ENCODE measurements at places on chromosomes 4 and X.

- DNase-seq, result peak; percentile 24
These were observed 92.5 kb upstream of the TEX13D start for GRCh38 chrX:124239911-124240310.

DNA sequence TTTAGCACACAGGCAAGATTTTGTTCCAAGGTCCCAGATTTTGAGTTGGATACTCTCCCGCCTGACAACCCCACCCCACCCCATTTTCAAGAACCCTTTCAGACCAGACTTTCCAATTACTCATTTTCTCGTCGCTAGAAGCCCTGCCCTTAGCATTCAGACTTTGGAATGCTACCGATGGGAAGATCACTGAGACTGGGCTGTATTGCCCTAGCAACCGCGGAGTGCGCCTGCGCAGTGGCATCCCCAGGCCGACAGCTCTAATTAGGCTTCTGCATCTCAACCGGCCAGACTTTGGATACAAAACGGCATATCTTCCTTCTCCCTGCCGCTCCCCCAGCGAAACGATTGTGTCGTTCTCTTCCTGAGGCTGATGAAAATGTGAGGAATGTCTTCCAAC, 3.4 kb downstream of the MAGEE2 start:
- no peak for DNase-seq

DNA sequence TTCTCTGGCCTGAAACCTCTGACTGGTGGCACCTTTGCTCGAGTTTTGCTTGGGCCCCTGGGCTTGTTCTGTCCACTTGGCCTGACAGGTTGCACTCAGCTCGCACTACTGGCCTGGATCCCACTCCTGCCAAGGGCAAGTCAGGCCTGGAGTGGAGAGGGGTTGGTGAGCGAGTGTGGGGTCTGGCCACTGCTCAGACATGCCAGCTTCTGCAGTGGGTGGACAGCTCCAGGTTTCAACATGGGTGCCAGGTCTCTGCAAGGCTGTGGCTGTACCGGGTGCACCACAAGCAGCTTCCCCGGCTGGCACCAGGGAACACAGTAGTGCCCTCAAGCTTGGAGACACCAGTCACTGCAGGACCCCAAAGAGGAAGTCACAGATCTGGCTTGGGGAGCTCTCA, 91.6 kb upstream of the CXorf51A start:
- no peak for DNase-seq

- no peak for DNase-seq
These were observed 70.8 kb downstream of the GAB1 start for GRCh38 chr4:143407474-143407873.

DNA sequence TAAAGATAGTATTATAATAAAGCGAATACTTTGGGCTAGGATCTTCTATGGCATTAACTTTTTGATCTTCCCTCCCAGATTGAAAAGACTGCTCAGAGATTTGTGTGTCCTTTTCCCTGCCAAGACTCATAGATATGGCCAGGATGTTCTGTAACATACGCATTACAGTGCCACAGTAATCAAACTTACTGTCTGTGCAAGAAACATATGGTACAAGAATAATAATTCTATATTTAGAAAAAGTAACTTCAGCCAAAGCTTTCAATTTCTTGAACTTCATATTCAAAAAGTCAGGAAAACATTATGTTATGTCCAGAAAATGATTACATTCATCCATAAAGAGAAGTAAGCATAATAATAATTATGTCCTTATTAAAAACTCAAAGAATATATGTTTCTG, 100.9 kb upstream of the GUCY1A1 start:
- no peak for DNase-seq

DNA sequence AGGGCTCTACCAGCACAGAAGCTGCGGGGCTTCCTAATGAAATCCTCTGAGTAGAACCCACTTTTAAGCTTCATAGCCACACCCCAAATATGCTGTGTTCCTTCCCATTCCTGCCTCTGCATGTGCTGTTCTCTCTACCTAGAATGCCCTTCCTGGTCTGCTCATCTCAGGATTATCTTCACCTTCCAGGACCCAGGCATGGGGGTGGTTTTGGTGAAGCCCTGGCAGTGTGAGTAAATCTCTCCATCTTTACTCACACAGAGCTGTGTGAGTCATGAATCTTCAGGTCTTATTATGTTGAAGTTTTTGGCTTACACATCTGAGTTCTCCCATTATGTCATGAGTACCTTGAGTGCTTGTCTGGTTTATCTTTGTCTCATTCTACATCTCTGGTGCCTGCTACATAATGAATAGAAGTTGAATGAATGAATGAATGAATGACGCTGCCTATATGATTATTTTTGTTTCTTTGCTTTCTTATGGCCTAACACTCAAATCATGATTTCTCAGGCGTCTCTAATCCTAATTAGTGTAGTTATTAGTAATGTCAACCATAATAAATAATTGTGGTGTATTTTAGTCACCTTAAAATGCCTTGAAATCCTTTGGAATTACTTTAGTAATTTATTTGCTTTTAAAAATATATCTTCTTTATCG, 41.9 kb downstream of the HADH start:
- peak; percentile 48 for DNase-seq

All from activated CD8-positive, alpha-beta memory T cell treated with anti-CD3 and anti-CD28 coated beads, Interleukin-2, amount 50 U/mL, for 4 hours (primary cell).